ENCODE measurements at places on chromosomes 4 and X.
A peak's percentile ranks its signal among the peaks of the same experiment; 100 is the strongest.

GRCh38 chr4:2218436-2218835 is 23.5 kb downstream of the HAUS3 start:
- DNase-seq, result no peak

- peak; percentile 93 for DNase-seq
These were observed 819 bp downstream of the KIAA0232 start for GRCh38 chr4:6783111-6783981.

- DNase-seq, result no peak
These were observed 323.6 kb upstream of the DIPK2B start for GRCh38 chrX:45524296-45524695.

GRCh38 chr4:117331817-117332216 is 246.4 kb upstream of the TRAM1L1 start:
- no peak for DNase-seq

DNA sequence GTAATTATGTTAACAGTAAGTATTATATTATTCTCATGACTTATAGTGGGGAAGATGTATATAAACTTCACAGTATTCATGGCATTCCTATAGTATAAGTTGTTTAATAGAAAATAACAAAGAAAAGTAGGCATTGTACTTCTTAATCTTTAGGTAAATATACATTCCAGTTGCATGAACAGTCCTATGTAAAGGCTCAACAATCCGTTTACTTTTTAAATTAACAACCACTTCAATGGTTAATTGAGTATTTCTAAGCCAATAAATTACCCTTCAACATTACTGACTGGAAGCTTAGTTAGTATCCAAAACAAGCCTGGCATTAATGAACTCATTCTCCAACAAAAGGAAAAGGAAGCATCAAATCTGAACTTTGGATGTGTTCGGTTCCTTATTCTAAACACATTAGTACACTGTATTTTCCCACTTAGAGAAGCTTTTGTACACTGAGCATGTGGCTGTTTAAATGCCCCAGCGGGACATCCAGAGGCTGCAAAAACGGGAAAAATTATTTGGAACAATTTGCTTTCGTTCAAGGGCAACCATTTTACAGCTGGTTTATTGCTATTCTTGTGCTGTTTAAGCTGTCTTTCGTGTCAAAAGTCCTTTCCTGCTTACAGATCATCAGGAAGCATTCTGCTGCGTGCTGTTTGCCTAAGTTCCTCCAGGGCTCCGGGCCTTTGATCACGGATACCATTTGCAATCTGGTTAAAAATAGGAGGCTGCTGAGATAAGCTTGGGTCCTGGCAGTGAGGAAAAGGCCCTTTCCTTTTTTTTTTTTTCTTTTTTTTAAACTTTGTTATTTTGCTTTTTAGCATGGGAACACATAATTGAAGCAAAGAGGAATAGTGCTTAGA is 460.3 kb downstream of the SPRY1 start:
- no peak for DNase-seq

GRCh38 chr4:166165829-166166420 is 292.9 kb downstream of the TLL1 start:
- no peak for DNase-seq

DNA sequence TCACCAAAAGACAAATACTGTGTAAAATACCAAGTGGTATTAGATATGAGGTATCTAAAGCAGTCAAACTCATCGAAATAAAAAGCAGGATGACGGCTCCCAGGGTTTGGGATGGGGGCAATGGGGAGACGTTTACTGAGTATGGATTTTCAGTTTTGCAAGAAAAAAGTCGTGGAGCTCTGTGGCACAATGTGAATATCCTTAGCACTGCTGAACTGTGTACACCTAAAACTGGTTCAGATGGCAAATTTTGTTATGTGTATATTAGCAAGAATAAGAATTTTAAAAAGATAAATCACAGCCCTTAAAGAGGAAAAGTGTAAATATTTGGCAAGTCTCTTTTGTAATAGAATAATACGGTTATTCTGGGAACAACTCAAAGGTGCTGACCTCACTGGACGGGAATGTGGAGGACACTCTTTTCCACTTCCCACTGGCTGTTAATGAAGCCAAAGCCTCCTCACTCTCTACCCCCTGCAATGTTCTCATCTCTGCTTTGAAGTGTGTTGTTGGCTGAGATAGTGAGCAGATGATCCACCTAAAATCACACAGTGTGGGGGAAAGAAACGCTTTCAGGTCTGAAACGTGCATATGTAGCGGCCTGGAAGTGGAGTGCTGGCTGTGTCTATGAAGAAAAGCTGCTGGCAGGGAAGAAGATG is 49.2 kb downstream of the SEL1L3 start:
- DNase-seq, result no peak

DNA sequence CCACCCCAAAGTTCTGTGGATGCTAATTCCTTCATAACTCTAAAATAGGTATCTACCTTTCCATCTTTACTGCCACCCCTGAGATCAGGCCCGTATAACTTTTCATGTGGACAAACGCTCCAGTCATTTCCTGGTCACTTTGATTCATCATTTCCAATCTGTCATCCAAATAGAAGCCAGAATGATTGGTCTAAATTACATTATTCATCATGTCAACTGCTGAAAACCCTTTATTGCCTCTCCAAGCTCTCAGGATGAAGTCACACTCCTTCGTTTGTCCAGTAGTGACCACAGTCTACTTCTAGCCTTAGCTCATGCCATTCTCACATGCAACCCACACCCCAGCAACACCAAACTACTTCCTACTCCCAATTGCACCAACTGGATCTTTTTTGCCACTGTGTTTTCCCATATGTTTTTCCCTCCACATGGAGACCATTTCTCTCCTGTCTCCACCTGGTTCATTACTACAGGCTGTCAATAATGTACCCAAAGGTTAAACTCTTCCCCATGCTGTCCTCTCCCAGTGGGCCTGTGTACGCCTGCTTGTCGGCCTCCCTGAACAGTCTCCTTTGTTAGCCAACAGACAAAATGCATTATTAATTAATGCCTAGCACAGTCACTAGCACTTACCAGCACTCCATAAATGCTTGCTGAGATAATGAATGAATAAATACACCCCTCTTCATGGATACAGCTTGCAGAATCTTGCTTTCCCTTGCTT is 382.6 kb upstream of the NOCT start:
- no peak for DNase-seq

GRCh38 chr4:24668956-24669355 is 84.6 kb upstream of the DHX15 start:
- DNase-seq, result no peak

- peak; percentile 76 for DNase-seq
These were observed 5.1 kb upstream of the PLCXD1 start for GRCh38 chrX:275967-276580.

DNA sequence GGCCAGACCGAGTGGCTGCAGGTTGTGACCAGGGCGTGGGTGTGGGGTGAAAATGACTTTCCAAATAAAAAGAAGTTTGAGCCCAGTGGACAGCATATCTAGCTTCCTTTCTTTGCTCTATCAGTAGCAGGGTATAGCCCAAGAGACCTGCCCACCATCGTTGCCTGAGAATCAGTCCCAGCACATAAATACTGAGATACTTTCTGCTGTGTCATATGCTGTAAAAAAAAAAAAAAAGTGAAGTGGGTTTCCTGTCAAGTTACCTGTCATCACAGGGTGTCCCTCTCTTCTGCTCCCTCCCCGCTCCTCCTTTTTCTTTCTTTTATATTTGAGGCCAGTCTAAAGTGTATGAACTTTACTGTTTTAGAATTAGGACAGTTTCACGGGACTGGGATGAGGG is 330.3 kb upstream of the BOD1L1 start:
- no peak for DNase-seq

DNA sequence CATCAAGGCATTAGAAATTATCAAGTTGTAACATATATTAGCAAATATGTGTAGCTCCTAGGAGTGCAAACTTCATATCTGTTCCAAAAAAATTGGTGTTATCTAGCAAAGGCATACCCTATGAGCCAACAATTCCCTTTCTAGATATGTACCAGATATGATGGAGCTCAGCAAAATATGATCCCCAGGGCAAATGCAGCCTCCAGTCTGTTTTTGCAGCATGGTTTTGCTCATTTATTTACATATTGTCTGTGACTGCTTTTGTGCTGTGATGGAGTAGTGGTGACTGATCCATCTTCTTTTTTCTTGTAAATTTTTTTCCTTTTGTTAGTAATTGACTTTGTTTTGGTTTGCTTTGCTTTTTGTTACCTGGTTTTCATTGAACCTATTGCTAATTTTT is 41.0 kb downstream of the CEP135 start:
- DNase-seq, result no peak

DNA sequence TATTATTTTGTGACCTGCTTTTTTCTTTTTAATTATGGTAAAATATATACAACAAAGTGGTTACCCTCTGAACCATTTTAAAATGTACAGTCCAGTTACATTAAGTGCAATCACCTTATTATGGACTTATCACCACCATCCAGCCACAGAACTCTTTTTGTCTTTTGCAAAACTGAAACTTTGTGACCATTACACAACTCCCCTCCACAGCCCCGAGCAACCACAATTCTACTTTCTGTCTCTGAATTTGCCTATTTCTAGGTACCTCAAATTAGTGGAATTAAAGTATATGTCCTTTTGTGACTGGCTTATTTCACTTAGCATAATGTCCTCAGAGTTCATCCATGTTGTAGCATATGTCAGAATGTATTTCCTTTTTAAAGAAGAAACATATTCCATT is 39.3 kb upstream of the WWC2 start:
- no peak for DNase-seq

- DNase-seq, result no peak
These were observed 210.2 kb upstream of the ADAMTS3 start for GRCh38 chr4:72779241-72779640.
